Muscle of arm (tissue), 14 donors: ENCODE measurements at places on chromosomes 5 and 9. TPM values are rescaled to one million over a fixed set of nuclear protein-coding genes. Genes with fewer than 3 reads are reported as not detected.

The TLN1 gene
- 83.6 TPM for polyA plus RNA-seq

The CNTFR gene
- polyA plus RNA-seq: 56.4 TPM

The HTR1A gene
- not detected for polyA plus RNA-seq

The MYO10 gene
- polyA plus RNA-seq: 30.2 TPM

DNA sequence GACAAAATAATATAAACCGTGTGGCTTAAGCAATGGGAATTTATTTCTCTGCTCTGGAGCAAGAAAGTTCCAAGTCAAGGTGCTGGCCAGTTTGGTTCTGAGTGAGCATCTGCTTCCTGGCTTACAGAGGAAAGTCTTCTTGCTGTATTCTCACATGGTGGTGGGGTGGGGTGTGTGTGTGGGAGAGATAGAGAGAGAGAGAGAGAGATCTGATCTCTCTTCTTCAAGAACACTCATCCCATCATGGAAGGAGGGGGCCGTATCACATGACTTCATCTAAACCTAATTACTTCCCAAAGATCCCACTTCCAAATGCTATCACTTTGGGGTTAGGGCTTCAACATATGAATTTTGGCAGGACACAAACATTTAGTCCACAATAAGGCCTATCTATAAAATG is 91.2 kb downstream of the PRR16 start:
- DNase-seq: no peak

The GABRA1 gene
- 0.11 TPM for polyA plus RNA-seq

DNA sequence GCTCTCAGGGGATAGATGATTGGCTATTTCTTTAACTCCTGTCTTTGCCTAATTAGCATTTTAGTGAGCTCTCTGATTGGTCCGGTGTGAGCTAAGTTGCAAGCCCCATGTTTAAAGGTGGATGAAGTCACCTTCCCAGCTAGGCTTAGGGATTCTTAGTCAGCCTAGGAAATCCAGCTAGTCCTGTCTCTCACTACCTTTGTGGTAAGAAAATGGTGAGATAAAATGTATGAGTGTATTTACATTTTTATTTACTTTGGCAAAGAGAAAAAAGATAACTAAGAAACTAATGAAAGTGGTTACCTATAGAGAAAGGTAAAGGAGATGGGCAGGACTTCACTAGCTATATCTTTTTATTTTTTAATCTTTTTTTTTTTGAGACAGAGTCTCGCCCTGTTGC is 146.8 kb downstream of the RFK start:
- no peak for DNase-seq

DNA sequence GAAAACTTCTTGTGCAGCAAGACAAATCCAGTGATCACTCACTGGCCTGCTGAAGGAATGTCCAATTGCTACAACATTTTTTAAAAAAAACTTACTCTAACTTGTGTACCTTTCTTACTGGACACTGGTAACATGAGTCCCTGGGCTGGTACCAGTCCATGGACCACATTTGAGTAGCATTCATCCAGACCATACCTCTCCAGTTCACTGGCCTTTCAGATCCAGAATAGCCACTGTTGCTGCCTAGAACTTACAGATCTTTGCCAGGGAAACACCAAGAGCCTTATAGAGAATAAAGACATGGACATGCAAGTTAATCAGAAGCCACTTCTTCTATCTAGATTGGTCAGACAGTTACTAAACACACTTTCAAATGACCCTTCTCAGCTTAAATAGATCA is 185.3 kb downstream of the TLE4 start:
- DNase-seq: no peak

- DNase-seq: no peak
Observed at GRCh38 chr5:142017832-142018427, 5.1 kb upstream of the GNPDA1 start.

The MEIKIN gene
- not detected for polyA plus RNA-seq

DNA sequence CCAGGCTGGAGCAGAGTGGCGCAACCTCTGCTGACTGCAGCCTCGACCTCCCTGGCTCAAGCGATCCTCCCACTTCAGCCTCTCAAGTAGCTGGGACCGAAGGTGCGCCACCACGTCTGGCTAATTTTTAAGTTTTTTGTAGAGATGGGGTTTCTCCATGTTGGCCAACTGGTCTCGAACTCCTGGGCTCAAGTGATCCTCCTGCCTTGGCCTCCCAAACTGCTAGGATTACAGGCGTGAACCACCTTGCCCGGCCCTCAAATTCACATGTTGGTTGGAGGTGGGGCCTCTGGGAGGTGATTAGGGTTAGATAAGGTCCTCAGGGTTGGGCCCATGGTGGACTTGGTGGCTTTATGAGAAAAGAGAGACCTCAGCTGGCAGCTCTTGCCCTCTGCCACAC is 10.1 kb downstream of the LCN12 start:
- DNase-seq: no peak

- no peak for DNase-seq
Observed at GRCh38 chr9:133494636-133495326, 15.9 kb upstream of the SLC2A6 start.

The STPG3 gene
- not detected for polyA plus RNA-seq

DNA sequence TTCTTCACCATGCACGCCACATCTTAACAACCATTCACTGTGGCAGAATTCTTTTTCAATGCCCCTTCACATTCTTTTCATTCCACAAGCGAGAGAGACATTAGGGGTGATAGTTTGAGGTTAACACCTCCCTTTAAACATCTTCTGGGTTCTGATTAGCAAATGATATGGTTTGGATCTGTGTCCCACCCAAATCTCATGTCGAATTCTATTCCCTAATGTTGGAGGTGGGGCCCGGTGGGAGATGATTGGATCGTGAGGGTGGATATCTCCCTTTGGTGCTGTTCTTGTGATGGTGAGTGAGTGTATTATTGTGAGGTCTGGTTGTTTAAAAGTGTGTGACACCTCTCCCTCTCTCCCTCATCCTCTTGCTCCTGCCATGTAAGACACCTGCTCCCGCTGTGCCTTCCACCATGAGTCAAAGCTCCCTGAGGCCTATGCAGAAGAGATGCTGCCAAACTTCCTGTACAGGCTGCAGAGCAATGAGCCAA is 46.1 kb upstream of the RAI14 start:
- DNase-seq: no peak

GRCh38 chr5:160692271-160692670 is 159.7 kb downstream of the ATP10B start:
- no peak for DNase-seq

GRCh38 chr9:120151806-120152205 is 428.2 kb downstream of the CDK5RAP2 start:
- DNase-seq: peak; percentile 1

The LCP2 gene
- 6.1 TPM for polyA plus RNA-seq

The OR1N2 gene
- not detected for polyA plus RNA-seq

DNA sequence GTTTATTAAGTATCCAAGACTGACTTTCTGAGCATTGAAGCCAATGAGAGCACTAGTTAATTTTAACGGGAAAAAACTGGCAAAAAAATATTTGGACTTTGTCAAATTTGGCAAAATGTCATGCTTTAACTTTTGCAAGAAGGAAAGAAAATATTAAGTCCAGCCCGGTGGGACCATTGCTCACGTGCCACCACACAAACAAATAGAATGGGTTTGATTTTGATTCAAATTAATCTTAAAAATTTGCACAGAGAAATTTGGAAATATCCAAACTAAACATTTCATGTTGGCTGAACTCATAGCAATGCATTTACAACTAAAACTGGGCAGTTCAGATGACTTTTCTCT is 302.2 kb downstream of the EBF1 start:
- no peak for DNase-seq

DNA sequence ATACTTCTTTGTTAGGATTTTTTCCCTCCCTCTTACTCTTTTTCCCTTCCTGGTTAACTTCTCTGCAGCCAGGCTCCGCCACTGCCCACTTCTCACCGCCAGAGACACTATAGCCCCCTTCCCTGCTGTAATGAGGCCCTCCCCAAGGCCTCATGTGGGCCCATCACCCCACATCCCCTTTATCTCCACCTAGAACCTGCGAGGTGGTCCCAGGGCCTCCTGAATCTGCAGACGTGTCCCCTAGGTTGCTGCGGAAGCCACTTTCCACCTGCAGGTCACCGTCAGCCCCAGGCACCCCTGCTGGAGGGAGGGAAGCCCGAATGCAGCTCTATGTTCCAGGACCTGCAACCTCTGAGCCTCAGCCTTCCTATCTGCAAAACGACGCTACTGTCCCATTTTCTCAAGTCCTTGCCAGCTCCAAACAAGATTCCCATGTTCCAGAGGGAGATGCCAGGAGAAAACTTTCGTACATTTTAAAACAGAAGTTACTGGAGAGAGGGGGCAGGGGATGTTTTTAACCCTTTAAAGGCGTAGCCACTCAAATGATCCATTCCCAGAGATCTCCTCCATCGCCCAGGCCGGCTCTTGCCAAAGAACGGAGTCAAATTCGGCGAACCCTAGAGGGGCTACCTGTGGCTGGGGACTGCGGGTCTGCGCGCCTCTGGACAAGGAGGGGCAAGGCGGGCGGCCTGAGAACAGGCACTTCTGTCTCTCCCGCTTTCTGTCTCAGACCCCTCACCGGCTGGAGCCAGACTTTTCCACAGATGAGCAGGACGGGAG is 929 bp downstream of the SH3PXD2B start:
- peak; percentile 74 for DNase-seq

The MZB1 gene
- polyA plus RNA-seq: 1.0 TPM

The SHB gene
- polyA plus RNA-seq: 6.8 TPM
